Activated CD4-positive, alpha-beta memory T cell treated with anti-CD3 and anti-CD28 coated beads for 36 hours (primary cell): ENCODE measurements at places on chromosomes 1 and 21.

GRCh38 chr21:44615911-44616590, 4.2 kb downstream of the KRTAP10-8 start:
- no peak for DNase-seq

GRCh38 chr1:8858112-8858668, 20.3 kb downstream of the ENO1 start:
- DNase-seq = peak; percentile 41

GRCh38 chr1:45272913-45273371, 53.8 kb upstream of the HPDL start:
- peak; percentile 11 for DNase-seq

GRCh38 chr1:212491454-212491853, 58.7 kb downstream of the NENF start:
- no peak for DNase-seq

- DNase-seq = no peak
Observed at GRCh38 chr1:18608534-18608933, 22.1 kb upstream of the PAX7 start.

DNA sequence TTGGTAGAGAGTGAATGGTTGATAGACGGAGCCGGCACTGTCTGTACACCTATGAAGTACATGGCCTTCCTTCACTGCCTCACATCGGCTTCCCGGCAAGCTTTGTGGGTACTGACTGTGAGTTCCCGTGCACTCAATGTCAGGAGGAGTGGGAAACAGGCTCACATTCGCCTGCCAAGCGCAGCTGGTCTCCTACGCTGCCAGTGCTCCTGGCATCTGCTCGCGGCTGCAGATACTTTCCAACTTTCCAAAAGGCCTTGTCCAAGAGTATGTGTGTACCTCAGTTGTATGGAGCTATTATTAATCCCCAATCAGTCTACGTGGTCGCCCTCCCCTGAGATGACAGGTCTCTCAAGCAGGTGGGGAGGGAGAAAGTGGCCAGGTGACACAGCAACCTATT, 180.8 kb downstream of the ZSCAN20 start:
- no peak for DNase-seq

- DNase-seq = no peak
Observed at GRCh38 chr1:152436593-152437496, 22.8 kb upstream of the CRNN start.

DNA sequence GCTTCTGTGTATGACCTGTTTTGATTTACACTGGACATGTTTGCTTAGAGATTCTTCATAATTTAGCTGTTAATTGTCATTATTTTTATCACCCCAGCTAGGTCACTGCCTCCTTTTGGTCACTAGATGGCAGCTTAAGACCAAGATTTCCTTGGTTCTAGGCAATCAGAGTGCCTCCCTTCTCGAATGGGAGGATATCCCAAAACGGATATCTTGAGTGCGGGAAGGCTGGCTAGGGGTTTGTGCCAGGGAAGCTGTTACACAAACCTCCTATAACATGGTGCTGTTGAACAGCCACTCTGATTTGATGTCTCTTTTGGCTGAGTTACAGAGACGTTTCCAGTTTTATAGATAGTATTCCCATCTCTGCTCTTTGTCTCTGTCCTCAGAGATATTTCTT, 283.5 kb downstream of the S1PR1 start:
- peak; percentile 13 for DNase-seq

- DNase-seq = no peak
Observed at GRCh38 chr1:204977318-204977717, 65.7 kb upstream of the CNTN2 start.

DNA sequence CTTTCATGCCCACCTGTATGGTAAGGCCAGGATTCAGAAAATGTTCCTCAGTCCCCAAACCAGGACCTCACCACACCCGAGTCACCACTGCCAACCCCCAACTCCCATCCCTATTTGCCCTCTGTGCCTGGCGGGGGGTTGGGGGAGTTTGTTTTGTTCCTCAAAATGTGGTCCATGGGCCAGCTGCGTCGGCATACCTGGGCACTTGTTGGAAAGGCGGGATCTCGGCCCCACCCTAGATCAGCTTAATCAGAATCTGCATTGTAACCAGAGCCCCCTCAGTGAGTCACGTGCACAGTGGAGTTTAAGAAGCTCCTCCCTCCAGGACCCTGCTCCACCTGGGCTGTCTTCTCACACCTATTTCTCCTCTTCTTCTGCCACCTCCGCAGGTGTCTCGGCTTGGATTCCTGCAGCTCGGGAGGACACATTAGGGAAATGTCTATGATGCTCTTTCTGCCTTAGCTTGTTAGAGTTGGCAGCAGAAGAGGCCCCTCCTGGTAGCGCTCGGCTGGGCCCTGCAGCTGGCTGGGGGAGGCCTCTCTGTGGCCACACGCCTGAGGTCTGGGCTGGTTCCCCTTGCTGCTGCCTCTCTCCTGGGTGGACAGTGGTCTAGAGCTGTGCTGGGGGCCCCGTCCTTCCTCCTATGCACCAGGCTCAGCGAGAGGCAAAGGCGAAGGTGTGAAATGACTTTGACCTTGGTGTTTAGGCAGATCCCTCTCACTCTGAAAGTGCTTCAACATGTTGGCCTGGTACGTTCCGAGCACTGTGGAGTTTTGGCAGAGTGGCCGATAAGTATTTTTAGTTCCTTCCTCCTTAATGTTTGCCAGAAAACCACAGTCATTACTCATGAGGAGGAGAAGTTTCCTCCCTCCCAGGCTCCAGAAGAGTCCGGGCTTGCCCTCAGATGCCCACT, 41.8 kb upstream of the CAMTA1 start:
- peak; percentile 34 for DNase-seq

DNA sequence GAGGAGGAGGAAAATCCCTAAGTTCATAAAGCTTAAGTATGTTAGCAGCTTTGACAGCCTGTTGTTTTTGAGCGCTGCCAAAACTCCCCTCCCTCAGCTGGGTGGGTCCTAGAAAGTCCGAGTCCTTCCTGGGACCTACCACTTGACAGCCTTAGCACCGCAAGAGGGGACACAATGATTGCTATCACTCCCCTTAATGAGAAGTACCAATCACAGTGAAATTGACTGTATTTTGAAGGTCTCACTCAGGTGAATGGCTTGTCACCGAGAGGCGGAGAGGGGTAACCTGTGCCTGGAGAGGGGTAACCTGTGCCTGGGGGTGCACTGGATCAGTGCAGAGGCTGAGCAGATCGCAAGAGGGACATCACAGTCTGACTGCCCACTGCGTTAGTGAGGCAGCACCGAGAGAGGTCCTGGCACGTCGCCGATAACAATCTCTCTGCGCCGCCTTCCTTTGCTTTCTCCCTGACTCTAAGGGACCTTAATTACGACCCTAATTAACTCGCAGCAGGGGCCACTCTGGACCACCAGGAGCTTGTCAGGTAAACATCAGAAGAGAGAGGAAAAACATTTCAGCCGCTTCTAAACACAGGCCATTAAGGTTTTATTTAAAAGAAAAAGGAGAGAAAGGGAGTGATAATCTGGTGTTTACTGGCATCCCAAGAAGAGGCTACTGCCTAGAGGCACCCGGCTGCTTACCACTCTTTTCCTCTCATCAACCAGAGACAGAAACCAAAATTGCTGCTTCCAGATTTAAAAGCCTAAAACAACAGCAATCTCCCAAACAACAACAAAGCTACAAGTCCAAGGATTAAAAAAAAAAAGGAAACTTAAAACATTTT, 25.7 kb upstream of the KCNK1 start:
- no peak for DNase-seq

DNA sequence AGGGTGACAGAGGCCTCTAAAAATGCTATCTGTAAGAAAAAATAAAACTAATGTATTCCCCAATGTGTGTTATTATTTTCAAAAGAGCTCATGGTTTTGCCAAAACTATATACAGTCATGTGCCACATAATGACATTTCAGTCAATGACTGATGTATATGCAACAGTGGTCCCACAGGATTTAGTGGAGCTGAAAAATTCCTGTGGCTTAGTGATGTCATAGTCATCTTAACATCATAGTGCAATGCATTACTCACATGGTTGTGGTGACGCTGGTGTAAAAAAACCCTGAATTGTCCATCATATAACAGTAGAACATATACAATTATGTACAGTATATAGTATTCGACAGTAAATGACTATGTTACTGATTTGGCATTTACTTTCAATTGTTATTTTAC, 172.4 kb downstream of the CACNA1E start:
- DNase-seq = no peak

- DNase-seq = peak; percentile 27
Observed at GRCh38 chr1:200139661-200140250, 112.2 kb downstream of the NR5A2 start.

DNA sequence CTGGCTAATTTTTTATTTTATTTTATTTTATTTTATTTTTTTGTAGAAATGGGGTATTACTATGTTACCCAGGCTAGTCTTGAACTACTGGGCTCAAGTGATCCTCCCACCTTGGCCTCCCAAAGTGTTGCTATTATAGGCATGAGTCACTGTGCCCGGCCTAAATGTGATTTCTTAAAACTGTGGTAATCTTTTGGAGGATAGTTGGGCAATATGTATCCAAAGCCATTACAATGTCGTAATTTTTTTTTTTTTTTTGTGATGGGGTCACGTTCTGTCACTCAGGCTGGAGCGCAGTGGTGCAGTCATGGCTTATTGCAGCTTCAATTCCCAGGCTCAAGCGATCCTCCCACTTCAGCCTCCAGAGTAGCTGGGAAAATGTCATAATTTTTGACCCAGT, 14.2 kb downstream of the ETV3L start:
- DNase-seq = no peak

DNA sequence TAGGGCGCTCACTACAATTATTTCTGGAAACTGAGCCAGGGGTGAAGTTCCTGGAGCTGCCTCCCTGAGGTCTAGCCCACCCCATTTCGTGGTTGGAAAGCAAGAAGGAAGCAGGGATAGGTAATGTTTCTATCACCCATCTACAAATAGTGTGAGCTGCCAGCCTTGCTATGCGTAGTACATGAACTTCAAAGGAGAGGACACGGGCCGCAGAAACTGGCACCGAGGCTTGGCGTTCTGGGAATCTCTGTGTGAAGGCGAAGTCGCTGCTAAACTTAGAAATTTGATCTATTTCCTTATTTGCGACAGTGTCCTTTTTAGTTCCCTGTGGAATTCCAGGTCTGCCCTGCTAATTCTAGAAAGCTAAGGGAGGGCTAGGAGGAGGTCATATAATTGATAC, 49.6 kb upstream of the NTPCR start:
- no peak for DNase-seq

DNA sequence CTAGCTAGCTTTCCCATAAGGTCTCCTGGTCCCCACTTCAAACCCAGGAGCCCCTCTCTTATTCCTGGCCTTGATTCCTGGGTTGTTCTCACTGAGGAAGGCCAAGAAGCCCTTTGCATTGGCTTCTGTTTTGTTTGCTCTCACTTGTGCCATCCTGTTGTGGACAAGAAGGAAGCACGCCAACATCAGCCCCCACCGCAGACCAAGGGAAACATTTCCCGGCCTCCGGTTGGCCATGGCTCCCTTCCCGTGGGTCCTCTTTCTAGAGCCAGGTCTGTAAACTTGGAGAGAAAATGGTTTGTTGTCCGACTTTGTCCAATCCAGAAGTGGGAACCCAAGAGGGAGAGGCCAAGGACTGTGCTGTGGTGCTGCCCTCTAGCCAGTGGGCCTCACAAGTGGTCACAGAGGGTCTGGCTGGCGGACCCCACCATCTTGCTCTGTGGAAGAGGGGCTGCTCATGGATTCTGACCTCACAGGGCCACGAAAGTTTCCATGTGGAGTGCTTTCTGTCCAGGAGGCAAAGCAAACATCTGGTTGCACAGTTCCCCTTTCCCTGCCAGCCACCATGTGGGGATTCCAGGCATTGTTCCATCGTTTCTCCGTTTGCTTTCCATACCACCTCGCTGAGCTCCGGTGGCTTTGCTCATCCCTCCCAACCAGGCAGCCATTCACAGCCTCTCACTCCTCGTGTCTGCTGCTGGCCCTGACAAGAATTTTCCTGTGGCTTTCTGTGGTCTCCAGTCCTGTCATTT, 18.9 kb upstream of the TENT5C start:
- no peak for DNase-seq

DNA sequence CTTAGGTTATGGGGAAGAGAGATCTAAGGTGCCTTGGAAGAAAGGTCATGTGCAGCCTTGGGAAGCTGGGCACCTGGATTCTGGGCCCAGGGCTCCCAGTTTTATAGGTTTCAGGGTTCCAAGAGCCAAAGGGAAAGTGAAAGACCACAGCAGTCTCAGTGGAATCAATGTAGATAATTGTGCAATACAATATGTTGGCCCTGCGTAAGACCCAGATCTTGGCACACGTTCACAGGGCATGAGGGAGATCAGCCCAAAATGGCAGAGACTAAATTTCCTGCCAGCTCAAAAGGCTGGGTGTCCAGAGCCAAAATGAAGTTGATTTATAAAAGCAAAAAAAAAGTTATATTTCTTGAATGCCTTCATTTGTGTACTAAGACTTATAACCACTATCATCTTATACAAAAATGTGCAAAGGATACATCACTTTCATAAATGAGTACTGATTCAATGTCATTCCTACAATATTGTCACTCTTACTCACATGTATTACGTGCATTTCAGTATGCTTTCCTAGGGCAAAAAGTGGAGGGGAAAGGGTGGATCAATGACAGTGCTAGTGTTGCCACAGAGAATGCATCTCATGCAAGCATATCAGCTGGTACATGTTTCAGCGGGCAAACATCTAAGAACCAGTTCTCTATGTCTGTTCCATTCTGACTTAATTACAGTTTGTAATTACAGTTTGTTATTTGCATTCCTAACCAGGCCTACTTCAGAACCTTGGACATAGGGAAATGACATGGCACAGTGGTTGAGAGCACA, 22.5 kb upstream of the NPL start:
- no peak for DNase-seq

DNA sequence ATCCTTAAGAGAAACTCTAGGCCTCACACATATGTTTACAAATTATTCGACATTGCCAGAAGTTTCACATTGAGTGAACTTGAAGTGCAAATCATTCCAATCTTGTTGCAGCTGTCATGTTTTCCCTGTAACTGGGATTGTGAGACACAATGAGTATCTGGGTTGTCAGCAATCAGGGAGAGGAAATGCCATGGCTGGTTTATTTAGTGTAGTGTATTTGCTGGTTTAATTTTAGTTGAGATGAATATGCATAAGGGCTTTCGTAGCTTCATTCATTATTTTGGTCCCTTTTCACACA, 54.2 kb upstream of the USP1 start:
- DNase-seq = no peak

DNA sequence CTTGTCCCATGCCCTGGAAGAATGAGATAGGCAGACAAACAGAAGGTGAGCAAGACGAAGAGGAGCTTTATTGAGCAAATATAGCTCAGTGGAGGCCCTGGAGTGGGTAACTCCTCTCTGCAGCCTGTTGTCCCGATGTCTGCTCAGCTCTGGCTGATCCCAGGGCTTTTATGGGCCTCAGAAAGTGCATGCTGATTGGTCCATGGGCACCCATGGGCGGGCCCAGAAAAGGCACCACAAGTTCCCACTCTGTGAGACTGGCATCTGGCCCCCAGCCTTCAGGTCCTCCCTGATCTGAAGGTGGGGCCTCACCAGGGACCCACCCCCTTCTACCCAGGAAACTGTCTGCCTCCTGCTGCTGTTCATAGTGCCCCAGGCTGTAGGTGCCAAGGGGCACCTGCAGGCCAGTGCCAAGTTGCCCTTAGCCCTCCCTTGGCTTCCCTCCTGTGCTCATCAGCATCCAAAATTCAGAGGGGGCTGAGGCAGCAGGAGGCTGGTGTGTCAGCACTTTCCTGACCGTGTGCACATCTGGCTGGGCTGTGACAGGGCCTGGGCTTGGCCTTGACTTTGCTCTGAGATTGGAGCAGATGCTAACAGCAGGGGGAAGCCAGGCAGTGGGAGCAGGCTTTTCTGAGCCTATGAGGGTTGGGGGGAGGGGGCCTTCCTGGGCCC, 35.4 kb downstream of the ACTL8 start:
- no peak for DNase-seq

- DNase-seq = peak; percentile 44
Observed at GRCh38 chr21:44517175-44517899, 22.7 kb downstream of the KRTAP10-1 start.

GRCh38 chr1:172143384-172144055, 277.0 kb upstream of the C1orf105 start:
- DNase-seq = no peak
